ENCODE measurements at places on chromosomes 4 and X.

GRCh38 chr4:86497980-86498862 lies 95.9 kb upstream of the PTPN13 start:
- DNase-seq, result peak; percentile 24

DNA sequence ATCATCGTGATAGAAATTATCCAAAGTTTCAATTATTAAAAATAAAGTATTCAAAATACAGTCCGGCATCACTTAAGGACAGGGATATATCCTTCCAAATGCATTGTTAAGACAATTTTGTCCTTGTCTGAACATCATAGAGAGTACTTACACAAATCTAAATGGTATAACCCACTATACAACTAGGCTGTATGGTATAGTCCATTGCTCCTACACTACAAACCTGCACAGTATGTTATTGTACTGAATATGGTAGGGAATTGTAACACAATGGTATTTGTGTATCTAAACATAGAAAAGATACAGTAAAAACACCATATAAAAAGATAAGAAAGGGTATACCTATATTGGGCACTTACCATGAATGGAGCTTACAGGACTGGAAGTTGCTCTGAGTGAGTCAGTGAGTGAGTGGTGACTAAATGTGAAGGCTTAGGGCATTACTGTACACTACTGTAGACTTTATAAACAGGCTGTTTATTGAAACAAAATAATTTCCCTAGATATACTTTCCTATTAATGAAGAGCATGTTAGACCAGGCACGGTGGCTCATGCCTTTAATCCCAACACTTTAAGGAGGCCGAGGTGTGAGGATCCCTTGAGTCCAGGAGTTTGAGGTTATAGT lies 44.8 kb upstream of the PTPN13 start:
- DNase-seq, result no peak

DNA sequence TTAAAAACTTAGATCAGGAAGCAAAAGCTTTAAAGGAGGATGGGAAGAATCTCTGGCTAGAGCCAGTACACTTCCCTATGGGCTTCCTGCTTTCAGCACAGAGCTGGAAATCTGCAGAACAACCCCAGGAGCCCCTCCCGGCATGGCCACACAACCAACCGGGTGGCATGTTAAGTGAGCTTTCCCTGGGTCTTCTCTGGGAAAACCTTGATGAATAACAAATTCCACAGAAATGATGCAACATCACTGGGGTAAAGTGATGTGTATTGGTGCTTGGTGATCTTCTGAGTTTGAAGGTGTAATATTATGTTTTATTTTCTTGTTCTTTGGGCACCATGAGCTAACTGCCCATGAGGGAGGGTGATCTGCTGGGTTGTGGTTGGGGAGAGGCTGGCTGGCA lies 22.1 kb downstream of the NHS start:
- DNase-seq, result no peak

DNA sequence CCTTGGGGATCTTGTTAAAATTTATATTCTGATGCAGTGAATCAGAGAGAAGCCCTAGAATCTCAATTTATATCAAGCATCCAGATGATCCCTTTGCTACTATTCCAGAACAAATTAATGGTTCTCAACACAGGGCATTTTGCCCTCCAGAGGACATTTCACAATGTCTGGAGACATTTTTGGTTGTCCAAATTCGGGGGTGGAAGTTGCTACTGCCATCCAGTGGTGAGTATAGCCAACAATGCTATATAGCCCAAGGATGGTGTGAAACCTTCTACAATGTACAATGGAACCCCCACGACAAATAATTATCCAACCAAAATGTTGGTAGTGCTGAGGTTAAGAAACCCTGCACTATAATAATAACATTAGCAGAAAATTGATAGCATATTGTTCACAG lies 2440.0 kb downstream of the PCDH7 start:
- DNase-seq, result peak; percentile 4

- DNase-seq, result no peak
Observed at GRCh38 chr4:174999407-174999806, 81.2 kb downstream of the ADAM29 start.

DNA sequence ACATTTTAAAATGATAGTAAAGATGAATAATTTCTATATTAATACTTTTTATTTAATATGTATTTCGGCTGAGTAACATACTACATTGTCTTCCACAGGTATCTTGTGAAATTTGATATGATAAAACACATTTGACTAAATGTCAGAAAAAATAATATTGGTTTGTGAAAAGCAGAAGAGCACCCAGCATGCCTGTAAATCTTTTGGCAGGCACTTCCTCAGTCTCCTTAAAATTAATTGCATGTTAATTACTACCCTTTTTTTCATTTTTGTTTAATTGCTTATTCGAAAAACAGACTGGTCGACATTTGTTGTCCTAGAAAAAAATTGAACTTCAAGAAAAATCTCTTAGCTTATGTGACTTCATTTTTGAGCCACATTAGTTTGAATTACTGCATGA lies 40.6 kb downstream of the CLCN3 start:
- DNase-seq, result no peak

DNA sequence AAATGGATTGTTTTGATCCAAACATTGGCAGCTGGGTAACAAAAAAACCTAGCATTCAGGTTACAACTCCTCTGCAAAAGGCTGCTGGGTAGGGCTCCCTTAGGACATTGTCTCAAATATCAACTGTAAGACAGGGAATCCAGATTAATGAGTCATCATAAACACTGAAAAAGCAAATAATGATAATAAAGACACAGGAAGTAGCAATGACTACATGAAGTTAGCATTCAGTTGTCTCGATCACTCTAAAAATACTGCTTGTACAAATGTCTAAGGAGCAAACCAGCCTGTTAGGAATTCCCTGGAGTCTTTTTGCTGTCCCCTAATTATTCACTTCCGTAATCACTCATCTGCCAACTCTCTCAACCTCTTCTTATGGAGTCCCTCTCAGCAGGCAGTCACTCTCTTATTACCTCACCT lies 259.2 kb downstream of the GPC3 start:
- DNase-seq, result no peak

DNA sequence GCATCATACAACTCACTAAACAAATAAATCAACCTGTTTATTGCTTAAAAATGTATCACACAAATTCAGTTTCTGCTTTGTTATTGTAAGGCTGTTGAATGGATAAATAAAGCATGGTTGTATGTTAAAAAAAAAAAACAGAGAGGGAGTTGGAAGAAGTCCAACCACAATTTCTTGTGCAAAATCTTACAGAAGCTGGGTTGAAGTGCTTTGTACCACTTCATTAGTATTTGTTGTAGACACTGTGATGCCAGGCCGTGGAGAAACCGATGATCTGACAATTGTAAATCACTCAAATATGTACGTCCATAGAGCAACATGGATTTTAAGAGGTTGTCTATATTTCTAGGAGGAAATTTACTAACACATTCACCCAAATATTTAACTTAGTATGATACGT lies 132.6 kb upstream of the MXRA5 start:
- DNase-seq, result no peak

DNA sequence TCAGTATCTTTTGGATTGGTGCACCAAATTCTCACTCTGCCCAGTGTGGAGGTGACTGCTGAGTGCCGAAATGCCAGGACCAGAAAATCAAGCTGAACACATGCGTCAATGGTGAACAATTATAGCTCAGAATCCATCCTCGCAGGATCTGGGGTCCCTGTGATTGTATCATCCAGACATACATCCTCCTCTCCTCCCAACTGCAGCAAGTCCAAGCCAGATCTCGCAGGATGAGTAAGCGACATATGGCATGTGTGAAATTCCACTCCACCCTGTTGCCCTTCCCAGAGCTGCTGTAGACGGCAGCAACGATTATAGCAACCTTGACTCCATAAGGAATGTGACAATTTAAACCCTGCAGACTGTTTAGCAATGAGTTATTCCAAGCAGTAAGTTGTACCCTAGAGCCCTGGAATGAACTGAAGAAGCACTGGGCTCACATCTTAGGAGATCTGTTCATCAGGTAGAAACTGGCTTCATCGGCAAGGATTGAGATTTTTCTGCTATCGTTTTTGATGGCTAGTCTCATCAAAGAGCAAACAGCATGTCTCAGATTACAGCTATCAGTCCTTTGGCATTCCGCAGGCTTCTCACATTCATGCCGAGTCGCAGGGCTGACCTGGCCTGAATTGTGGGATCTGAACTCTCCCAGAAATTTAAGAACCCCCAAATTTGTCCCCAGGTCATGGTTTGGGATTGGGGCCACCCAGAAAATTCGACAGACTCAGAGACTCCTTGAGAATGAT lies 35.5 kb upstream of the SORBS2 start:
- no peak for DNase-seq

GRCh38 chr4:38529189-38530115 lies 134.5 kb upstream of the KLF3 start:
- DNase-seq, result peak; percentile 7

DNA sequence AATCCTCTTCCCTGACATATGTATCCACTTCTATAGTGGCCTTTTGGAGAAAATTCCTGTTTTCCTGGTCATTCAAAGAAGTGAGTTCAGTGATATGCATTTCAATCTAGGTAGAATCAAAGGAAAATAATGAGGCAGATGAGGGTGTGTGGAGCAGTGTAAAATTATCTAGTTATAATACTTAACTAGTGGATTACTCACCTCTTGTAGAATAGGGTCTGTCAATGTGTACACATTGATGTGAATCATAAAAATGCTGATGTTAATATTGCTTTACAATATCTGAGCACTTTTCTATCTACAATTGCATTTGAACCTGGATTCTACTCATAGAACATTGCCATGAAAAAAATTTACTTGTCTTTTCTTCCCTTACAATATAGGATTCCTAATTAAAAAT lies 293.5 kb downstream of the GBA3 start:
- no peak for DNase-seq

- no peak for DNase-seq
Observed at GRCh38 chr4:53476232-53477037, 99.0 kb downstream of the FIP1L1 start.

GRCh38 chrX:72461766-72462165 lies 110.9 kb downstream of the HDAC8 start:
- no peak for DNase-seq

- no peak for DNase-seq
Observed at GRCh38 chrX:120768681-120769080, 107.0 kb downstream of the CT47B1 start.

- DNase-seq, result no peak
Observed at GRCh38 chrX:38142610-38143009, 78.1 kb downstream of the SRPX start.

- no peak for DNase-seq
Observed at GRCh38 chr4:5218376-5219069, 167.2 kb downstream of the STK32B start.

DNA sequence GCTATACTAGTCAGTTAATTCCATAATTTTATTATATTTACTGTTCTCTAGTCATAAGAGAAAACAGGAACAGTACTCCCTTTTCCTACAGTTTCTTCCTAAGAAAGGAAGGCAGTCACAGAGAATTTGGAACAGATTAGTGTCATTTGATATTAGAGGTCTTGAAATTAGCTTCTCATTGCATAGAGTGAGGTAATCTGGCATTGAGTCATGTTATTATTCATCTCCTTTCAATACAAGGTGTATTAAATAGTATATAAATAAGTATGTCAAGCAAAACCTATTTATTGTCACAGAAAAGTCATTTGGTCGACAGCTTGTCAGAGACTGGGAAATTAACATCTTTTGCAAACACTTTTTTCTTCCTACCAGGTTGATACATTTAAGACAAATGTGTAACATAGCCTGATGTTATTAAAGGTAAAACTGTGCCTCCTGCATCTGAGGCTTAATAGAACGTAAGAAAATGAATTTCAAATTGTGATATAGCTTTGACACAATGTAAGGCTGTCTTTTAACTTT lies 753.1 kb upstream of the FRG1 start:
- no peak for DNase-seq

- no peak for DNase-seq
Observed at GRCh38 chr4:106268786-106269185, 47.2 kb downstream of the TBCK start.

- DNase-seq, result no peak
Observed at GRCh38 chrX:1713296-1713695, 98.4 kb downstream of the ASMT start.

- no peak for DNase-seq
Observed at GRCh38 chrX:56793521-56794320, 64.7 kb downstream of the NBDY start.

DNA sequence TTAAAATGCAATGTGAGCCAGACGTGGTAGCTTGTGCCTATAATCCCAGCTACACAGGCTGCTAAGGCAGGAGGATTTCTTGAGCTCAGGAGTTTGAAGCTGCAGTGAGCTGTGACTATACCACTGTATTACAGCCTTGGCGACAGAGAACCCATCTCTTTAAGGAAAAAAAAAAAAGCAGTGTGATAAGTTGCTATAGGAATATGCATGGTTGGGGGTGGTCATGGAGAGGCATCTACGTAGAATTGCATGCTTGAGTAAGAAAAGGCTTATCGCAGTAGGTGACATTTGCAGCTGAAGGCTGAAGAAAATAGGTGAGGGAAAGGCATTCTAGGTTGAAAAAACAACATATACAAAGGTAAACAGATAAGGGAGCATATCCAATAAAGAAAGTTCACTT lies 4.1 kb downstream of the DIAPH2 start:
- no peak for DNase-seq

DNA sequence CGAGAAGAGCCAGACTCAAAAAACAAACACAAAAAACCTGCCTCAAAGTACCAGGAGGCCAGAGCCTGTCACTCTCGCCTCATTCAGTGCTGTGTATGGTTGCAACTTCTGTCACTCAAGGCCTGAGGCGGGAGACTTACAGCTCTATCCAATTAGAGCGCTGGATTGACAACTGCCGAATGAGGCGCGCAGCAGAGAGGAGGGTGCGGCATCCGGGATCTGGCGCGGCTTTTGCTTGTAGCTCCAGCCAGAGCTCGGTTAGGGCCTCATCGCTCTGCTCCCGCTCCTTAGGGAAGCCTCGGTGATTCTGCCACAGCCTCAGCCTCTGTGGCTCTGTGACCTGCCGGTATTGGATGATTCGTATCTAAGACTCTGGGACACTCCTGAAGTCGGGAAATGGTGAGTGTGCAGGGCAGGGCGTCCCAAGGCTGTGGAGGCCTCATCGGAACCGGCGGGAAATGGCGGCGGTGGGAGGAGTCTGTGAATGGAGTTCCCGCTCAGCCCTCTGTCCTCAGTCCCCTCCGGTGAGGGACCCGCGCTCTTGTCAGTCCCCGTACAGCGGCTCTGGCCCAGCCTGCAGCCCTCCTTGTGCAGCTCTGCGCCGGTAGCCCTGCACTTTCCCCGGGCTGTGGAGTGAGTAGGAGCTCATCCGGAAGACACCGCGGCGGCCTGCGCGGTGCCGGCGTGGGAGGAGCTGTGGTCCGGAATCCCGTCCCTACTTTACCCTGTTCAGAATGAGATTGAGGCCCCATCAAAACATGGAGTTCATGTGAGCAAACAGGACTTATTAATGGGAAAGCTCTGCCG lies at the start of gene ZNF718:
ZNF718 (plus strand) TSS at position 227 of the 807 bp plus-strand sequence; CDS start at position 397, 170 bp downstream.
- no peak for DNase-seq
